Hepatic stellate cell (primary cell): ENCODE measurements at places on chromosomes 2 and 18.

DNA sequence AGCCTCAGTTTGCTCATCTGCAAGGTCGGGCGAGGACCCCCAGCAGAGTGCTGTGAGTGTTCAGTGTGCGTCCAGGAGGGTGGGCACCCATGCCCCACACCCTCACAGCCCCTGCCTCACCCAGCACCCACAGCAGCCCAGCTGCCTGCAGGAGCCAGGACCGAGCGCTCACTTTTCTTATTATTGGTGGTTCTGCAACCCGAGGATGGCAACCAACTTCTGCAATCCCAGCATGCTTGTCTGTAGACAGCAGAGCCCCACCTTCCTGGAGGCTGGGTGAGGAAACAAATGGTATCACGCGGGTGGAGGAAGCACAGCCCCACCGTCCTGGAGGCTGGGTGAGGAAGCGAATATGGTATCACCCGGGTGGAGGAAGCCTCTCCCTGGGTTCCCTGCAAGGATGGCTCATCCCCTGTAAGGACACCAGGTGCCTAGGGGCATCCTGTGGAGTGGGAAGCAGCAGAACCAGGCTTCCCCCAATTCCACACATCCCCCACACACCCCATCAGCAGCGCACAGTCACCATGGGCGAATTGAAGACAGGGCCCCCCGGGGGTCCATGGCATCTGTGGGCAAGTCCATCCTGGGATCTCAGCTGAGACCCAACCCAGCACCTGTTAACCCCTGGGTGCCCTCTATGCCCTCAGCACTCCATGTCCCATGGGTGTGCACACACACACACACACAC, 220.5 kb upstream of the RAB6C start:
- no peak for DNase-seq

DNA sequence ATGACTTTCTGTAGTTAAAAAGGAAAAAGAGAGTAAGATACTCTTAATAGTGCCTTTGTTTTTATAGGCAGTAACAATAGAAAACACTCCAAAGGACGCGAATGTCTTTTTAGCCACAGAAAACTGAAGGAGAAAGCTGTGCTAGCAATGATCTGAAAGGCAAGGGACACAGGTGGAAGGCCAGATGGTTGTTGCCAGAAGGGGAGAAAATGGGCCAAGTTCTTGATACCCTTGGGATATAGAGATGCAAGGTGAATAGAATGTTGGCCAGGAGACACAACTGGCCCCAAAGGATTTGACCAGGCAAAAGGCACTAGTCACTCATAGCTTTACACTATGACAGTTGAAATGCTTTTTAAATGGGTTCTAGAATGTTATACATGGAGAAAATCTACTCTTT, 180.0 kb downstream of the NRXN1 start:
- DNase-seq, result no peak

- no peak for DNase-seq
These were observed 23.1 kb downstream of the CYP27C1 start for GRCh38 chr2:127196998-127197397.

DNA sequence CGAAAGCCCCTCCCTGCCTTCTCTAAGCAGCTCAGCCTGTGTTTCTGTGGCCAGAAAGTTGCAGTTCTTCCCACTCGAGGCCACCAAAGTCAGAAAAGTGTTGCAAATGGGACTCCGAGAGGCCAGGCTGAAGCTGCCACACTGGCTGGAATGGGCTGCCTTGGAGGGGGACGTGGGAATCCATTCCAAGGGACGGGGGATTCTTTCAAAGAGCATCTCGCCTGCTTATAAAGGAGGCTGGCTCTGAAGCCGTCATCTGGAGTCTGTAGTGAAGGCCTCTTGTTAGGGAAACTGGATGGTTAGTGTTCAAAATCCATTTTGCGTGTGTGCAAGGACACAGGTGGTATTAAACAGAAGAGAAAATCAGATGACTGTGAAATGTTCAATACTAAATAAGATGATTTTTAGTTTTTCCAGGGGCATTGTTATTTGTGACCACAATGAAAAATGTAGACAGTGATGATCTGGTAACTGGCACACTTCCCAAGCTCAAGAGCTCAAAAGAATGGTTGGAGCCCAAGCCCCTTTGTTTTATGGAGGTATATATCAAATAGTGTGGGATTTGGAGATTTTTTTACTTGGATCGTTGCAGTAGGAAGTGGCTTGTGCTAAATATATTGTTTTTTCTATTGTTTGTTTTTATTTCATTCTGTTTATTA, 782 bp downstream of the FAM228B start:
- no peak for DNase-seq

GRCh38 chr18:27838225-27838624, 338.7 kb downstream of the CDH2 start:
- DNase-seq, result no peak
